NCI-H1436 treated with DMSO at 0.1 percent for 48 hours (cell line): ENCODE measurements at places on chromosomes 2 and 18.

GRCh38 chr2:23381485-23381884, 3.5 kb upstream of the KLHL29 start:
- DNase-seq, result no peak

- no peak for DNase-seq
Observed at GRCh38 chr18:75211002-75211621, 515 bp downstream of the TSHZ1 start.

DNA sequence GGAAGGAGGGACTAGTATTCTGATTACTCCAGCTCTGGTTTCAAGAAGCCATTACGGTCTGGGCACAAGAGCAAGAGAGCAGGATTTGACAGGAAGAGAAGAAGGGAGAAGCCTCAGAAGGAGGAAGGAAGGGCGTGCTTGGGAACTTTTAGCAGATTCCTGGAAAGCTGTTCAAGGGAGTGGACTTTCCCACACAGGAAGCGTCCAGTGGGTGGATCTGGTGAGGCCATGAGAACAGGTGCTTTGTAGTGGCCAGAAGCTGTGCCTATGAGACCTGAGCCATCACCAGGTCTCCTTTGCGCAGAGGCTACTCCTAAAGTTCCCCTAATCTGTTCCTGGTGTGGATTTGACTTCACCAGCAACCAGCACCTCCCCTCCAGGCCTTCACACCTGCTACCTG, 62.3 kb downstream of the CD226 start:
- DNase-seq, result no peak

- DNase-seq, result no peak
Observed at GRCh38 chr18:69097349-69097748, 299.5 kb downstream of the CCDC102B start.

DNA sequence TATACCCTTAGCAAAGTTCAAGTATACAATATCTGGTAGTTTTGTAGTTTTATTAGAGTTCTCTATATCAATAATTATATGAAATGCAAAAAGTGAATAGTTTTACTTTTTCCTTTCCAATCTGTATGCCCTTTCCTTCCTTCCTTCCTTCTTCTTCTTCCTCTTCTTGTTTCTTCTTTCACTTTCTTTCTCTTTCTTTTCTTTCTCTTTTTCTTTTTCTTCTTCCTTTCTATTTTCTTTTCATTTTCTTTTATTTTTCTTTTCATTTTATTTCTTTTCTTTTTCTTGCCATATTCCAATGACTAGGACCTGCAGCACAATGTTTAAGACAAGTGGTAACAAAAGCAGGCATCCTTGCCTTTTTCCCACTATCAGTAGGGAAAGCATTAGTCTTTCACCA, 59.8 kb downstream of the CCDC68 start:
- DNase-seq, result no peak

DNA sequence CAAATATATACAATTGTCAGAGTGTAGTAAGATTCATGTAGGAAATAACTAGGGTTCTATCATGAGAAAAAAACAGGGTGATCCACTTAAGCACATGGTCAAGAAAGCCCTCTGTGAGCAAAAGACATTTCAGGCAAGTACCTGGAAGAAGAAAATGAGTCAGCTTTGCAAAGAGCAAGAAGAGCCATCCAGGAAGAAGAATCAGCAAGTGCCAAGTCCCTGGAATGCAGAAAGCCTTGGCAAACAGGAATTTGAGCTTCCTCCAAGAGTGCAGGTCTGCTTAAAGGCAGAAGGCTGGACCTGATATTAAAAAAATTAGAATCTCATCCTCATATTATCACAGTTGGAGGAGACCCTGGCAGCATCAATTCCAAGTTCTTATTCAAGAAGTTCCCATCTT, 188.5 kb upstream of the CELF4 start:
- DNase-seq, result no peak

DNA sequence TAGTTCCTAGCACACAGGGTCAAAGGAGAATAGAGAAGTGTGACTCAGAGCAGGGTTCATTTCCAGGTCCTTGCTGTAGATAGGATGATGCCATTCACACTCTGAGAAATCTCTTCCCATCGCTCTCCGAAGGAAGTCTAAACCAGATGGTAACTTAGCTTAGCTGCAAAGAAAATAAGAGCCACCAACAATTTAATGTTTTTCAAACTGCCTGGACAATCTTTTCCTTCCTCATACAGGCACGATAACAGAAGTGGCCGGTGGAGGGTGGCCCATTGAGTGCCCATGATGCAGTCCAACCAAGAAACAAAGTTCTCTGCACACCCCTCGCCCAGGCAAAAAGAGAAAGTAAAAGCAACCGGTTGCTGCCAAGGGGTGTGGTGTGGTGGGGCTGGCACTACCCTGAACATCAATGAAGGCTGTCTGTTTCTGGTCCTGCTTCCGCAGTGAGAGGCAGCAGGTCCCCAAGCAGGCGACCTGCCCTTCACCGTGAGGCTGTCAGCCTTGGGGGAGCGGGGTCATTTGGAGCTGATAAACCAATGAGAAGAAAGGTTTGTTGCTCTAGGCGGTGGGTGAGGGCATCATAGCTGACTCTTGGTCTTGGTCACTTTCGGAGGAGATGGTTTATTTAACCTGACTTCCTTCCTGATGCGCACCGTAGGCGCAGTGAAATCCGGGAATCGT, 105.6 kb upstream of the CD302 start:
- no peak for DNase-seq

DNA sequence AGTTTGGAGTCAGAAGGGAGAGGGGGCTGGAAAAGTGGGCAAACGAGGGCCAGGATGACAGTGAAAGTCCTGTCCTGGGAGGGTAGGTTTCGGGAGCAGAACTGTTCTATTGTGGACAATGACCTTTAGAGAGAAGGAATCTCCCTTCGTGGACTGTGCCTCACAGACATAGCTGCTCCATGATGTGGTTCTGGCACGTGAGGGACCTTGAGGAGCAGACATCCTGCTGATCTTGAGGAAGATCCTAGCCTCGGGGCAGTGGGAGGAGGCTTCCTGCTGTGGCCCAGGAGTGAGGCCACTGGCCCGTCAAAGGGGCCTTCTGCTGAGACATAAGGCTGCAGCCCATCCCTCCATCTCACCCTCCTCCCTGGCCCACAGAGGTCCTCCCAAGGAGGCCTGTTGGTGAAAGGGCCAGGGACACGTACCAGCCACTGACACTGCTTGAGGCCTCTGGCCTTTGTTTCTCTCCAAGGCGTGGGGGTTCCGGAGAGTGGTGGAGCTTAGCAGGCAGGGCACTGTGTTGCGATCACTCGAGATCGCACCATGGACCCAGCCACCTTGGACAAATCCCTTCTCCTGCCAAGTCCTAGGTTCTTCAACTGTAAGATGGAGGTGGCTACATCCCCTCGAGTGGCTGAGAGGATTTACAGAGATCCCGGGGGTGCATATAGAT, 167.2 kb downstream of the CELF4 start:
- no peak for DNase-seq

DNA sequence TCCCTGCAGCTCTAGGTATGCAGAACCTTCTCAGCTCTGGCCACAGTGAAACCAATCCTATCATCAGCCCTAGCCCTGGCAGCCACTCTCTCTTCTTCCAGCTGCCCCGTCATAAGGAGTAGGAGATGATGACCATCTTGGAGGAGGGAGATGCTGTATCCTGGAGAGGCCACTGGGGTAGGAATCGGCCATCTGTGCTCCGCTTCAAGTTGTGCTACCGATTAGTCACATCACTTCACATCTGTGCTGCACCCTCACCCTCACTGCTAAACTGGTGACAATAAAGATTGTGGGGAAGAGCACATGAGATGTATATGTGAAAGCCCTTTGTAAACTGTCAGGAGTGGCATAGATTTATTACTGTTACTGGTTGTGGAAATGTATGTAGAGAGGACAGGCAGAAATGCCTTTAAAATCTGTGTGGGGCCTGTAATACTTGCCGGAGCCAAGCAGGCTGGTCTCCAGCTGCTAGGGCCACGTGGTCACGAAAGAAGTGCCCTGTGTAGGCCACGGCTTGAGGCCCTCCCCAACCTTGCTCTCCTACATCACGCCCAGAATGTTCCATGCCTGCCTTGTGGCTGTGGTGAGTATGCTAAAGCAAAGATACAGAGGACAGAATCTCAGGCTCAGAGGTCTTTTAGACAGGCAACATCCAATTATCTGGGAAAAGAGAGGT, 236.8 kb downstream of the CLIP4 start:
- DNase-seq, result no peak

GRCh38 chr18:55256929-55257289, 297.6 kb upstream of the CCDC68 start:
- no peak for DNase-seq

DNA sequence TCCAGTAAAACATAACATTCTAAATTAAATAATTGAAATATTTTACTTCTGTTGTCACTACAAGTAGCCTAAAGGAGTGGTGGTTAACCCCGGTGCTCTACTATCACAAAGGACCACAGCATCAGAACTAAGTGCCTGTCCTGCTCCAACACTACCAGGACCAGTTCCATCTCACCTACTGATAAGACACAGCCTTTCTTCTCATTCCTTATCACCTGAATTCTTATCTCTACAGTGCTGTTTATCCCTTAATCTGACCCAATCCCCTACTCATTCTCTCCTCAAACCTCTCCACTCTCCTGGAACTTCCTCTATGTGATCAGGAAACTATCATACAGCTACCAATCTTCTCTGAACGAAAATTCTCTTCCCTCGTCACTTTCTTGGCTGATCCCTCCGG, 80.2 kb downstream of the ITSN2 start:
- no peak for DNase-seq

DNA sequence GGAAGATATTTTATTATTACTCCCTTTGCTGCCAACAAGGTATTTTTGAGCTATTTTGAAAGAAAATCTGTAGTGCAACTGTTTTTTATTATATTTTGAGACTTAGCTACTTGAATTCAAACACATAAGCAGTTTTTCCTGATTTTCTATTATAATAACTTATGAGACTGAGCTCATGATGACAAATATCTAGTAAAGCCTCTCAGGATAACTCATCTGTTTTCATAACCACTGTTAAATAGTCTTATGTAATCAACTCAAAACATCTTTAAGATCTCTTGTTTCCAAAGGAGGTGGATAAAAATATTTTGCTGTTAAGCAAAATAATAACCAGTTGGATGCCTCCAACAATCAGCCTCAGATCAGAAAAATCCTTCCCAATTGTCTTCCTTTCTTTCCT, 21.9 kb upstream of the PPP1CB start:
- no peak for DNase-seq

GRCh38 chr18:52903857-52904256, 563.9 kb downstream of the DCC start:
- no peak for DNase-seq

- no peak for DNase-seq
Observed at GRCh38 chr2:56286936-56287335, 103.1 kb downstream of the CCDC85A start.

DNA sequence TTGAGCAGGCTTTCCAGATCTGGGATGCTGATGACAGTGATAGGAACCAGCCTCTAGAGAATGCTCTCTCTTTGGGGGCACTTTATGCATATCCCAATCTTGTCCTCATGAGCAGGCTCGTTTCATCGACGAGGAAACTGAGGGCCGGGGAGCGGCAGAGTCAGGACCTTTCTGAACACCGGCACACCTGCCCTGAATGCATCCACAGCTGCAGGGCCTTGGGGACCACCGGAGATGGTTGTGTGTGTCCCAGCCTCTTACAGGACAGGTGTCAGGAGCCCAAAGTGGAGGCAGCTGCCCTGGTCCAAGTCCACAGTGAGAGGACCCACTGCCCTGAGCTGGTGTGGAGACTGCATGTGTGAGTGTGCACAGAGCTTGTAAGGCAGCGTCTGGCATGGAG, 47.6 kb upstream of the FAHD2A start:
- DNase-seq, result no peak

GRCh38 chr2:160870729-160871465, 289.3 kb upstream of the TANK start:
- DNase-seq, result no peak

GRCh38 chr2:222592176-222592575, 63.7 kb downstream of the FARSB start:
- no peak for DNase-seq

DNA sequence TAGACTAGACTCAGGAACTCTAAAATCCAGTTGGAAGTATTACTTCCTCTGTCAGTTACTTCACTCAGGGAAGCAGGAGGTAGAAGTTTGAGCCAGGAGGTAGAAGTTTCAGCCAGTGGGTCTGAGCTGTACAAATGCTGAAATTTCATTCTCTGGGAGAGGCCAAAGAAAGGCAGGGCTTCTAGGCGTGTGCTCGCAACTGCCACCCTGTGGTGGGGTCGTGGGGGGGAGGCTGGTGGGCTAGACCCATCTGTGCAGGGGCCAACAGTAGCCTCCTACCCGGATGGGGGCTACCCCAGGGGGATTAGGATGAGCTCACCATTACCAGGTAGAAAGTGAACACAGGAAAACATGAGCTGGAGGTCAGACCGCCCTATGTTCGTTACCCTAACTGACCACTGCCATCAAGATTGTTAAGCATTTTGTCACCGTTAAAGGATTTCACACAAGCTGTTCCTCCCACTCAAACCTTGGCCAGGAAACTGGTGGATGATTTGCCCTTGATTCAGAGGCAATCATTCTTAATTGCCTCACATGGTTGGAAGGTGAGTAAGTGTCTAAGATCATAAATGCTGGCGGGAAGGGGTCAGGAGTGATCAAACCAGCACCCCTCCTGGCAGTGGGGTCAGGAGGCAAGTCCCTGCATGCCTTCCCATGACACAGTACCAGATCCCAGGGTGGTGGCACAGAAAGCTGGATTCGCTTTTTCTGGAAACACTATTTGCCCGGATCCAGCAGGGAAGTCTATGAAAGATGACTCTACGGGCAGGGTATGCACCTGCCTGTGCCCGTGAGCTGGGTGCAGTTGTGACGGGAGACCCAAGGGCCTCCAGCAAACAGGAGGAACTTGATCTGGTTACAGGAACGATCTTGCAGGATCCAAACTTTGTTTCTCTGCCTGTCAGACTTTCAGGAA, 5.2 kb upstream of the FHL2 start:
- no peak for DNase-seq

DNA sequence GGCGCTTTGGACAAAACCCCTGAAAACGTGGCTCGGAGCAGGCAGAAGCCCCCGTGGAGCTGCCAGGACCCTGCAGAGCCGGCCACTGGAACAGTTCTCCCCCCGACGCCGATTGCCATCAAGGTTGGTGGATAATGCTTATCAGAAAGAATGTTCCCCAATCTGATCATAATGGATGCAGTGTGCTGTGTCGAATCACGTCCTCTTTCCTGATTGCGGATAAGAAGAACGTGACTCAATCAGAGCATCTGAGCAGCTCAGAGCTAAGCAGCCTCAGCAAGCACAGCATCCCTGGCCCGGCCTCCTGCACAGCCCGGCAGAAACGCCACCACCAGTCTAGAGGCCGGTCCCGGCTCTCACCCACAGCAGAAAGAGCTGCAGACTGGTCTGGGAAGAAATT, 488.0 kb downstream of the EIPR1 start:
- DNase-seq, result no peak

- no peak for DNase-seq
Observed at GRCh38 chr2:215066124-215066523, 72.3 kb downstream of the ABCA12 start.
